AG20443 (cell line): ENCODE measurements at places on chromosomes 2 and 18.

DNA sequence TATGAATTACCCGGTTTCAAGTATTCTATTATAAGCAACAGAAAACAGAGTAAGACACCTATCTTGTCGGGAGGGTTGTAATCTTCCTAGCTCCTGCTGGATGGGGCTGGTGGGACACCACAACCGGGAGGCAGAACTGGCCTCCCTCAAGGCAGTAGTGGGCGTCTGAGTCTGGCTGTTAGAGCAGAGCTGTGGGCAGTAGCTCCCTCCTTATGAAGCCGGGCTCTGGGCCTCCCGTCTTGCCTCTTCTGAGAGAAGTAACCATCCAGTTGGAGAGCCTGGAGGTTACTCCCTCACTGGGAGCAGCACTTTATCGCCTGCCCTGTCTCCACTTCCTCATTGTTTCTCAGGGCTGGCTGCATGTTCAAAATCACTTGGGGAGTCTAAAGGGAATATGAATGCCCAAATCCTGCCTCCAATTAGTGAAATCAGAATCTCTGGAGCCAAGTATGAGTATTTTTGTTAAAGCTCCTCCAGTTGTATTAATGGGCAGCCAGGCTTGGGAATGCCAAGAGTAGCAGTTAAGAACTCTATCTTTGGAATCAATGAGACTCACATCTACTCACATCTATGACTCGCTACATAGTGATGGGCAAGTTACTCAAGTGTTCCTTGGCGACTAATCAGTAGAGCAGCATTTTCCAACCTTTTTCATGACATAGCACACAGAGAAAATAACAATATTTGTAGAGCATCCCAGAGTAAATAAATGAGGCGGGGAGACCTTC, 27.3 kb upstream of the NRP2 start:
- DNase-seq: peak; percentile 40

GRCh38 chr2:46097714-46098480, 199.3 kb upstream of the EPAS1 start:
- DNase-seq: peak; percentile 90

GRCh38 chr2:133940134-133940533, 313.7 kb upstream of the MGAT5 start:
- DNase-seq: no peak

GRCh38 chr2:7525746-7526145, 608.5 kb downstream of the RNF144A start:
- peak; percentile 40 for DNase-seq

- no peak for DNase-seq
Observed at GRCh38 chr18:61664419-61665084, 228.3 kb downstream of the RNF152 start.

DNA sequence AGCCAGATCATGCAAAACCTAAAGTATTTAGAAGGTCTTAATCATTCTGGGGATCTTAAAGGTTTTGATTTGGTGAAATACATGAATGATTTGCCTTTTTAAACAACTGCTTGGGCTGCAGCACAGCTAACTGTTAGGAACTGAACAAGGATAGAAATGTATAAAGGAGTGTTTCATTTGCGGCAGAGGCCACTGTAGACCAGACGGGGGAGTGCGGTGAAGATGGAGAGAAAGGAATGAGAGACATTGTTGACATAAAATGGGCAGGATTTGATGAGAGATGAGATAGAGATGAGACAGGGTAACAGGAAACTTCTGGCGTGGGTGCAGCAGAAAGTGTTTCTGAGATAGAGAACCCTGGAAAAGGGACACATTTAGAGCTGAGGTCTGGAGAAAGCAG, 308.1 kb downstream of the TMX3 start:
- peak; percentile 49 for DNase-seq

DNA sequence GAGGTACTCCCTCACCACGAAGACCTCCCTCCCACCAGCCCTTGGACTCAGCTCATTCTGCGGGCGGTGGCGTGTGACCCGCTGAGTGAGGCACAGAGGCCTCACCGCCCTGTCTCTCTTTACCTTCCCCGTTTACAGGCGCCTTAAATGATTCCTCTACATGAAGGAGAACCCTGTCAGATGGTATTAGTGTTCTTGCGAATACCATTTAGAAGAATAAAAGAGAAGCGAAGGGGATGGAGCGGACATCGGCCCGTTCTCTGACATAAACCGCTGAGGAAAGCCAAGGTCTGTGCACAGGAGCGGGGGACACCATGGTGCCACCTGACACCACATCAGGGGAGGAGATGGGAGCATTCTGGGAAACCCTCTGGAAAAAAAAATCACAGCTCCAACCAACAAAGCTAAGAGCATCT, 179.8 kb downstream of the HDAC4 start:
- no peak for DNase-seq

GRCh38 chr2:195521589-195521988, 135.4 kb upstream of the SLC39A10 start:
- DNase-seq: no peak

- peak; percentile 28 for DNase-seq
Observed at GRCh38 chr2:53202063-53202462, 565.5 kb upstream of the CHAC2 start.

- DNase-seq: no peak
Observed at GRCh38 chr2:42971947-42972736, 179.8 kb upstream of the HAAO start.

DNA sequence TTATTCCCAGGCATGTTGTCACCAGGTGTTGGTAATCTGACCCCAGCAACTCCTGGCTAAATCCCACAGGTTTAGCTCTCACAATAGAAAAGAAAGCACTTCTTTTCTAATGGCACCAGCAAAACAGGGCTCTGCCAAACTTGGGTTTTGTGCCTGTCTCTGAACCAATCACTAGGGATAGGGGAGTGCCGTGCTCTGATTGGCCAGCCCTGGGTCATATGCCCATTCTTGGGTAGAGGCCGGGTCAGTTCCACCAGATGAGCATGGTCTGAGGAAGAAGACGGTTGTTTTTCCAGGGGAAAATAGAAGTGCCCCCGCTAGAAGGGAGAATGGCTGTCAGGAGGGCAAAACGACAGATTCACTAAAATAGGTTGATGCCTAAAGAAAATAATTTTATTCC, 14.7 kb downstream of the CDK15 start:
- no peak for DNase-seq

- no peak for DNase-seq
Observed at GRCh38 chr2:217992061-217992460, 10.7 kb downstream of the TNS1 start.

- no peak for DNase-seq
Observed at GRCh38 chr18:35136248-35136647, 95.0 kb downstream of the MAPRE2 start.
